ENCODE measurements at places on chromosomes 1 and 21.

DNA sequence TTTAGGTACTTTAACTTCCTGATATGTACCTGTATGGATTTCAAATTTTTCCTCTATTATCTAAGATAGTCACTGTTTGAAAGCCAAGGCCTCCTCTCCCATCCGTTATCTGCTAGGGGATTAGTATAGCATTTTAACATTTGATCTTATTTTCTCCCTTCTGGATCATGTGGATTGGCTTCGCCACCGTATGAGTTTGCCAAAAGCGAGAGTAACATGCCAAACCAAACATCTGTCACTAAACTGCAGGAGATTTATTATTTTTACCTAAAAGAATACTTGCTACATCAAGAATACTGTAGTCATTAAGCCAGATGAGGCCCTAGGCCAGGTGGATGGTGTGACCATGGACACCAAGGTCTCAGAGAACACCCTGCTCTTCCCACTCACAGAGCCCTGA lies 28.5 kb upstream of the EEIG2 start:
- DNase-seq = no peak

DNA sequence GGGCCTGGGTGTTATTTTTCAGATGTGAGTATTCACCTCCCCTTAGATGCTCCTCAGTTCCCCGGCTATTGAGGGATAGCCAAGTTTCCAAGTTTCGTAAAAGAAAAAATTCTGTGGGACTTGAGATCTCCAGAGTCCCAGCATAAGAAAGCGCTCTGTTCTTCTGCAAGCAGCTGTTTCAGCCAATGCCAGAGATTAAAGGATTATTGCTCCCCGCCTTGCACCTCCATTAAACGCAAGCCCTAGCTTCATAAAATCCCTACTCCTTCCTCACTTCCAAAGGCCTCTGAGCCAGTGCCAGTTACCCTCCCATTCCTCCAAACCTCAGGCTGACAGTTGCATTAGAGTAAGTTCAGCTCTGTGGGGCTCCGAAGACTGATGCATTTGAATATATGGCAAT lies 56.4 kb downstream of the CHIA start:
- DNase-seq = no peak

GRCh38 chr1:153542956-153543711 lies 2.4 kb upstream of the S100A5 start:
- DNase-seq = no peak

DNA sequence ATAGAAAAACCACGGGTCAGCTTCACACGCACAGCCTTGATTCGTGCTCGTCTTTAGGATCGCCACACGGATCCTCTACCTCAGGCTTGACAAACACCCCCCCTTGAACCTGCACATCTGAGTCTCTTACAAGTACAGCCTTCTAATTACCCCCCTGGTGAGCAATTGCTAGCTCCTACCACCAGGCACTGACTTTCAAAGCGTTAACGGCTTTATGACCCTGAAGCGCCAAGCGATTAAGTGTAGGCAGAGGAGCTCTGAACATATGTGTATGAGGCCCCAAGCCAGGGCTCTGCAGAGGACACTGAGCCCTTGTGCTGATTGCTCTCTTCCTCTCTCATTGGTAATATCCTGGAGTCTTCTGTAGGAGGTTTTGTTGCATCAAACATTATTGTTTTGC lies 55.7 kb upstream of the EPHA8 start:
- no peak for DNase-seq

- no peak for DNase-seq
These were observed 372.5 kb upstream of the ST6GALNAC5 start for GRCh38 chr1:76494807-76495206.

DNA sequence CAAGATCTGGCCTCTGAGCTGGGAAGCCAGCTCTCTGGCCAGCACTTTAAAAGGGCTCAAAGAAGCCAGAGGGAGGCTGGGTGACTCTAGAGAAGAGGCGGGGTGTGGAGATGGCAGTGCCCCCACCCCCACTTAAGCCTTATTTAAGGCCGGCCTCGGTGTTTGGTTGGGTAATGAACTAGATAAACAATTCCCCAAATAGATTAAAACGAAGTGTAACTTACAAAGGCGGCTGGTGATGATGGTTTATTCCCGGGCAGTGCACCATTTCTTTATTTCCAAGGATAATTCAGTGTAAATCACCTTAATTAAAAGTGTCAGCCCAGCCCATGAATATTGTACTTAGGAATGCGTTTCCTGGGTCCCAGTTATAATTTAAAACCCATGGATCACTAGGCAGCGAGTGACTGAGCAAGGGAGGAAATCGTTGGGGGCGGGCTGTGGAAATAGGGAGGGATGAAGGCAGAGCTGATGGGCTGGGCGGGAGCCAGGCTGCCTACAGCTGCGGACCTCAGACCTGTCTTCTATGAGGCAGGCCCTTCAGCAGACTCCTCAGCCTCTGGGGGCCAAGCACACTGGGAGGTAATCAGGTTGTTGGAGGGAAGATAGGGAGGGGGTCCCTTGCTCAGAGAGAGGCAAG lies 54.9 kb downstream of the TMEM53 start:
- no peak for DNase-seq

DNA sequence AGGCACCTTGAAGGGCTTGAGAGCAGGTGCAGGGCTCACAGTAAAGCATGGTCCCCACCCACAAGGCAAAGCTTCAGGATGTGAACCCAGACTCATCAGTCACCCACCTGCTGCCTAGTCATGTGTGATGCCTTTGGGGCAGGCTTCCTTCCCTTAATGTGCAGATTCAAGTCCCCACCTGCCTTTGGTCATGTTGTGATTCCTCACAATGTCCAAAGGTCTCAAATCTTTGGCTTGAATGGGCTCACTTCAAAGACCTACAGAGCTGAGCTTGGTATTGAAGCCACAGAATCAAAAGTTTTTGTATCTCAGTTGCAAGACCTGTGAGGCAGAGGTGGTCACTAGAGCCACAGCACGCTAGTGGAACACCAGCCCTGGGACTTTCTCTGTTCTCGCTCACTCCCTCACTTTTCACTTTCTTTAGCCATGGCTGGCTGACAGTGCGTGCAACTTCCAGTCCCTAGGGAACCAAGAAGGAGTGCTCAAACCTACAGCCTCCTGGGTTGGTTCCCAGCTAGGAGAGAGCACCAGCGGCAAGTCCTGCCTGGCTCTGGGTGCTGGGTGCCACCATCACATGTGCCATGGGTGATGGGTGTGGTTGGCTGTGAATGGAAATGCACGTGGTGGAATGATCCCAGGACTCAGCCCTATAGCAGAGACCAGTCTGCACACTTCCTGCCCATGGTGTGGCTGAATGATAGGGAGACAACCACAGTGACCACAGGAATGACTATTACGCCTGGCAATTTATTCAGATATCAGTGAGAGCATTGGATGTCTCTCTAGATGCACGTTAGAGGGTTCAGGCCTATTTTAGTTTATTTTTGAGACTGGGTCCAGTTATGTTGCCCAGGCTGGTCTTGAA lies 26.4 kb upstream of the CLIC6 start:
- peak; percentile 61 for DNase-seq

- DNase-seq = no peak
These were observed 8.3 kb downstream of the SUSD4 start for GRCh38 chr1:223355699-223356098.

DNA sequence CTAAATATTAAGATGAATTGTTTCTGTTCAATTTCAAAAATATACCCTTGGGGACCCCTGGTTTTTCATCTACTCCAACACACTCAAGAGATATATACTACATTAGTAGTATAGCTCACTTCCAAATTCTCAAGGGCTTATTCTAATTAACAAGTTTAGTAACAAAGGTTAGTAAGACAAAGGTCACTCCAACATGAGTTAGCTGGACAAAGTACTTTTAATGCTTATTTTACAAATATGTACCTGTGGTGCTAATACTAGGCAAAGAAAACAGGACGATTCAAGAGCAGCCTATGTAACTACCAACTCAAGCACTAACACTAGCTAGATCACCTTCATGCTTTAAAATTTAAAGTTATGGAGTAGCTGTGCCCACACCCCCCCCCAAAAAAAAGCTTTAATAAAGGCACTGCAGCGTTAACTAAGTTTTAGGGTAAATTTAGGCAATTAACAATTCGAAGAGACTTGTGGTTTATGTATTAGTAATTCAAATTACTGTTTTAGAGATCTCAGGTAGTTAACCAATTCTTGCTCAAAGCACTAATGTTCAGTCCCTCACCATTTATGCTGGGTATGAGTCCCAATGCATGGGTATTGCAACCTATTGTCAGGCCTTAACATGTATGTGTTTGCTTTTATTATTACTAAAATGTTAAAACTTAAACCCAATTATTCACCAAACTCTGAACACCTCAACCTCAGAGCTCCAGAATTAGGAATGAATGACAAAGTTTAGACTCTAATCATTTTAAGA lies 14.1 kb downstream of the HNRNPU start:
- no peak for DNase-seq

DNA sequence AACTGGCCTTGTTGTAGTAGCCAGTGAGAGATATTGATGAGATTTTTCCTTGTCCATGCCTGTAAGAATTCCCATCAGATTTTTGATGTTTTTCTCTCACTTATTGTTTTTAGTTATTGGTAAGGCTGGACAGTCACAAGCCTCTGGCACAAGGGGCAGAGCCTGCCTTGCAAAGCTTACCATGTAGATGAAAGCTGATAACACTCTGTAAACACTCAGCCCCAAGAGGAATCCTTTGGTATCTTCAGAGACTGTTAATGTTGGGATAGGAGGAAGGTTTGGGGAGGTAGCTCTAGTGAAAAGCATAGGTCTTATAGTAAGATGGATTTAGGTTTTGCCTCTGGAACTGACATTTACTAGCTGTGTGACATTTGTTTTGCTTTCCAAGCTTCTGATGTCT lies 37.7 kb downstream of the MARK1 start:
- DNase-seq = no peak

GRCh38 chr1:45443580-45444446 lies 47.1 kb downstream of the TESK2 start:
- no peak for DNase-seq

- no peak for DNase-seq
These were observed 50.2 kb upstream of the IGSF5 start for GRCh38 chr21:39694750-39695149.

GRCh38 chr1:230414102-230414501 lies 12.0 kb downstream of the PGBD5 start:
- DNase-seq = no peak

GRCh38 chr1:40622936-40623629 lies 42.4 kb downstream of the RIMS3 start:
- DNase-seq = no peak

- DNase-seq = no peak
These were observed 237.3 kb downstream of the FOXD2 start for GRCh38 chr1:47675047-47675675.

- DNase-seq = no peak
These were observed 56.4 kb downstream of the OBSCN start for GRCh38 chr1:228264090-228264829.

DNA sequence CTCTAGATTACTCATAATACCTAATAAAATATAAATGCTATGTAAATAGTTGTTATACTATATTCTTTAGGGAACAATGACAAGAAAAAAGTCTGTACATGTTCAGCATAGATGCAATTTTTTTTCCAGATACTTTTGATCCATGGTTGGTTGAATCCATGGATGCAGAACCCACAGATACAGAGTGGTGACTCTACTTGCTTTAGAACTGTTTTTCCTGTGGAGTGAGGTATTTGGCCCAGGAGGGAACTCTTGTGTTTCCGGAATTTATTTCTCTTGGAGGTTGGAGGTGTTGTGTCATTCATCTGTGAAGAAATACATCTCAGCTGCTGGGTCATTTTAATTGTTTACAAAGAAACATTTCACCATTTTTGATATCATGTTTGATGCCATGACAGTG lies 28.7 kb downstream of the TMEM200B start:
- no peak for DNase-seq

DNA sequence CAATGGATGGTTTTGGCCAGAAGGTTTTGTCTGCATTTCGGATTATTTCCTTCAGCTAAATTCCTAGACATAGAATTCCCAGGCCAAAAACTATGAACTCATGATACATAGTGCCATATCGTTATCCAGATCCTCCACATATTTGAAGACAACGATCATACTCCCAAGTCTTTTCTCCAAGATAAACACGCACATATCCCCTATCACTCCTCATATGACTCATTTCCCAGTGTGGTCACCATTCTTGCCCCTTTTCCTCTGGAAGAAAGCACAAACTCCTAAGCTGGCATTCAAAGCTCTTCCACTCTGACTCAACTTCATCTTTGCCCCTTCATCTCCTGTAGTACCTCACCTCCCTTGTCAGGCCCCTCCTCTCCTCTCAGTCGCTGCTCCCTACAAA lies 277.6 kb downstream of the PLPP3 start:
- peak; percentile 95 for DNase-seq

DNA sequence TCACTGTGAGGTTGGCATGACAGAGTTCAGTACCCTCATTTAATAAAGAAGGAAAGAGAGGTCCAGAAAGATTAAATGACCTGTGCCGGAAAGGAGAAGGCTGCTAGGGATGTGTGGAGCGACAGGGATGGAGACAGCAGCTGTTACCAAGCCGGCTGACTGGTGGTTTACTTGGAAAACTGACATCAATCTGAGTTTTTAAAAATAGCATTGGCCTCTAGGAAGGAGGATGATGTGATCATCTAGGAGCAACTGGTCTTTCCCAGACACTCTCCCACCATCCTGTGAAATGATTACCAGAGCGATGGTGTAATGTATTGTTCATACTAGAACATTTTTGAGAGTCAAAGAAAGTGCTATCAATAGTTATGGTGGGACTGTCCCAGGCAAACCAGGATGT lies 154.4 kb downstream of the ZSCAN20 start:
- no peak for DNase-seq

DNA sequence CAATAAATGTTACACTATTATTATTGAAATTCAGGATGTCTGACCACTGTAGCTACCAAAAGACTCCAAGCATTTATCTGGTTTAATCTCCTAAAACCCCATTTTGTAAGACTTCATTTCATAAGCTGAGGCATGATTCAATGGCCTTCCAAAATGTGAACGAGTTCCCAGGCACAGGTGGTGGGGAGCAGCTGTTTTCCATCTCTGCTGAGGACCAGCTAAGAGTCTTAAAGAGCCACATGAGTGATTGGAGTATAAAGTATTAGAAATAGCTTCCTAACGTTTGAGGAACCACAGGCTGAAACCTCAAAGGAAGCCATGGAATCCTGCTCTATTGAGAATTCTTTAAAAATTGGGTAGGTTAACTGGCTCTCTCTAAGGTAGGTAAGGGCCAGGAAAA lies 44.9 kb downstream of the SEC16B start:
- no peak for DNase-seq

DNA sequence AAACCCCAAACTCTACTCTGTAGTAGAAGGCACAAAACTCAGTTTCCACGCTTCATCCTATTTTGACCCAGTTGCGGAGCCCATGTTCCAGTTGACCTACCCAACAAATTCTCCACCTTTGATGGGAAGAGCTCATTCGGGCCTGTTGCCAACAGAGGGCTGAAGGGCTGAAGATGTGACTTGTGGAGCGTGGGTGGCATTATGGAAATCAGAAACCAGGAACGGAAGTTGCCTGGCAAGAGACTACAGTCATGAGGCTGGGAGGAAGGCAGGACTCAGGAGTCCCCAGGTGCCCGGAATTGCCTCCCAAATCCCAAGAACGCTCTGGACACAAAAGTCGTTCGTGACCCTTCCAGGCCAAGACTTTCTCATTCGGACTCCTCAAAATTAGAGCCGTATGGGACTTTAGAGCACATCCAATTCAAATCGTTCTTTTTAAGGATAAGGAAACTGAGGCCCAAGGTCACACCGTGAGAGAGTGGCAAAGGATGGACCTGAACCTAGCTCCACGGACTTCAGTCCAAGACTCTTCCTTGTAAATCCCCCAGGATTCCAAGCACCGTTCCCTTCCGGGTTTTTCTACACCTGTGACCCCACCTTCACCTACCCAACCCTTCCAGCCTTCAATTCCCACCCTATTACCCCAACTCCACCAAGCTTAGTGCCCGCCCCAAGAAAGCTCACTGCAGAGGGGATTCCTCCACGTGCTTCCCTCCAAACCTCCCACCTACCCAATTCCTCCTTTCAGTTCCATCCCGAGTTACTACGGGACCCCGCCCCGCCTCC lies 739 bp downstream of the SMG5 start:
- no peak for DNase-seq
